AG20443 (cell line): ENCODE measurements at places on chromosomes 11 and 22.

GRCh38 chr11:29676993-29677392 is 339.8 kb downstream of the KCNA4 start:
- peak; percentile 9 for DNase-seq

DNA sequence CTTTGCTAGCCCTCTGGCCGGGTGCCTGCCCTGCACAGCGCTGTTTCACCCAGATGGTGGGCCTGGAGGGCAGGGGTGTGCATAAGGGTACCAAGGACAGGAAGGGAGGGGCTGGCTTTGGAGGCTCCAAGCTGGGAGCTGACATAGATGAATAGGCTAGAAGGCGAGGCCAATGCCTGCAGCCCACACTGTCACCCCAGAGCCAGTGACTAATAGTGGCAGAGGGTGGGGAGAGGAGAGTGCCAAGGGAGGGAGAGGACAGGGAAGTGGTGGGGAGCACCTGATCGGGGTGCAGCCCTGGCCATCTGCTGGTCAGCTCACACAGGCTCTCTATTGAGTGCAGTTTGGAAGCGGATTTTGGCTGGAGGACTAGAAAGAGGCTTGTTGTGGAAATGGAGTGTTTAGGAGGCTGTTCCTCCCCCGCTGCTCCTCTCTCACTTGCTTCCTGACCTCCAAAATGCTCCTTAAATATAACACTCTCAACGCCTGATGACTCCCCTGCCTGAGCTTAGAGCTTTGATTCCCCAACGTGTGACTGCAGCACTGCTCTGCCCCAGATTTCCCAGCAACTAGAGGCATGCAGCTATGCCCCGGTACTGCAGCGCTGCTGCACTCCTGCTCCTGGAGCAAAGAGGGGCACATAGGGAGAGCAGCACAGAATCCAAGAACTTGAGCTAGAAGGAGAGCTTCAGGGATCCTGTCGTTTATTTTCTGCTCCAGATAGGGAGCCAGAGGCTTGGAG is 89.2 kb downstream of the GRAMD1B start:
- DNase-seq: peak; percentile 55

DNA sequence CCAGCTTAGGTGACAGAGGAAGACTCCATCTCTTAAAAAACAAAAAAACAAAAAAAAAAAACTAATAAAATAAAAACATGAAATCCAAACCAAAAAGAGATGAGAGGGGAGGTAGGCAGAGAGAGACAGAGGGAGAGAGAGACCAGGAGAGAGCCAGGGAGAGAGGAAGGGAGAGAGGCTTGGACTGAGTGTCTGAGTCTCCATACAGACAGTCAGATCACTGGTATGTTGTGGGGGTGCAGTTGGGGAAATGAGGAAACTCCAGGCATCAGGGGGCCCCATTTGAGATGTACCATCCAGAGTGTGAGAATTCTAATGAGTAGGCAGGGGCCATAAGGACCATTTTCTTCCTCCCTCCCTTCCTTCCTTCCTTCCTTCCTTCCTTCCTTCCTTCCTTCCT is 53.1 kb upstream of the SEPTIN5 start:
- DNase-seq: no peak

DNA sequence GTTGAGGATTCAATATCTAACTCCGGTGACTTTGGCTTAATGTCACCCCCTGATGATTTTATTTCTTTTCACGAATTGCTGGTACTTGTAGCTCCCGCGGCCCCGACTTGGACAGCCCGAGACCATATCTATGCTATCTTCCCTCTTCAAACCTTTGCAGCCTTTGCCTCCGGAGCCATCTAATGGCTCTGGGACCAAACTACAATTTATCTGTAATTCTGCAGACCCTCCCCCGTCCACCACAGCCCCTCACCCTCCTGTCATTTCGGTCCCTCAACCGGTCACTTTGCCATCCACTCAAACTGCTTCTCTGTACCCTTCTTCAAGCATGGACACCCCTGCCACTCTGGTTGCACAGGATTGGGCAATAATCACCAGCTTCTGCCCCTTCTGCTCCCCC is 25.7 kb upstream of the ALDH3B2 start:
- DNase-seq: no peak

GRCh38 chr11:116853461-116854073 is 16.1 kb upstream of the APOA1 start:
- DNase-seq: peak; percentile 86

DNA sequence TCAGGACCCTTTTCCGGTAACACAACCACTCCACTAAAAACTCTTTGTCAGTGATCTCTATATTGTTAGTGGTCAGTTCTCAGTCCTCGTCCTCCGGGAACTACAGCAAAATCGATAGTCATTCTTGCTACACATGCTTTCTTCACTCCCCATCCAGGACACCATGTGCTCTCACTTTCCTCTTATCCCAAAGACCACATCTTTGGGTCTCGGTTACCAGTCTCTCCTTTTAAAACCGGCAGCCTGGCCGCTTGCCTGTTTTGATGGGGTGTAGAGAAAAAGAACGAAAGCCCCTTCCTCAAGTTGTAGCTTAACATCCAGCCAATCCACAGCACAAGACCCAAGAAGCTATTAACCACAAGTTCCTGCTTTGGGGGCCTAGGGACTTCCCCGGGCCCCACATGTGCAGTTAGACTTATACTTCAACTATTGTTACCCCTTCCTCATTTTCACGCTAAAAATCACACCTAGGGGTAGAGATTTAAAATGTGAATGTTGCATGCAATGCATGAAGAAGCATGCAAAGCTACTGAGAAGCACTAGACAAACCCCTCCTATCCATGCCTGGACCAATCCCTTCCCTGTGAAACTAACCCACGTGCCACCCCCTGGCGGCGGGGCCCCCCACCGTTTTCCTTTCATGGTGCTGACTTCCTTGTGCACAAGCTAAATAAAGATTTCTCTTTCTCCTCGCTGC is 1.5 kb upstream of the TOLLIP start:
- DNase-seq: no peak

GRCh38 chr22:24177045-24177444 is 4.2 kb upstream of the SUSD2 start:
- no peak for DNase-seq

DNA sequence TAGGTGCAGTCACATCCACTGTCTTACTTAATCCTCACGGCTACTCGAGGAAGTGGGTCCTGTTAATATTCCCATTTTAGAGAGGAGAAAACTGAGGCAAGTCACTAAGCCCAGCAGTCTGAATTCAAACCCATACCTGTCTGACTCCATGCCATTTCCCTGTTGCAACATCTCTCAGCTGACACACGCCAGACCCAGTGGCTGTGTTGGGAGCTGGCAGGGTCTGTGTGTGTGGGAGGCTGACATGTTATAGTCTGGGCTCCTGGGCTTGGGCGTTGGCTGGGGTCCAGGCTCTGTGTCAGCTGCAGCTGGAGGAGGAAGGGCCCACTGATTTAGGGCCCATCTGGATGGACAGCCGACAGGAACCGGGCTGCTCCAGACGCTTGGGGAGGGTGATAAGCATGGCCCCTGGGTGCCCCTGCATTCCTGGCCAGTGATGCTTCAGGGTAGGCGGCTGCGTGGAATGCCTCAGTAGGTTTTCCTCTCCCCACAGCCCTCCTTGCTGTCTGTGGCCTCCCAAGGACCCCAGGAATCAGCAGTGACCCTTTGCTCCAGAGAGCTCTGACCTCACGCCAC is 562.5 kb downstream of the MN1 start:
- DNase-seq: peak; percentile 91

GRCh38 chr11:59849129-59849528 is 3.8 kb upstream of the CBLIF start:
- DNase-seq: no peak

DNA sequence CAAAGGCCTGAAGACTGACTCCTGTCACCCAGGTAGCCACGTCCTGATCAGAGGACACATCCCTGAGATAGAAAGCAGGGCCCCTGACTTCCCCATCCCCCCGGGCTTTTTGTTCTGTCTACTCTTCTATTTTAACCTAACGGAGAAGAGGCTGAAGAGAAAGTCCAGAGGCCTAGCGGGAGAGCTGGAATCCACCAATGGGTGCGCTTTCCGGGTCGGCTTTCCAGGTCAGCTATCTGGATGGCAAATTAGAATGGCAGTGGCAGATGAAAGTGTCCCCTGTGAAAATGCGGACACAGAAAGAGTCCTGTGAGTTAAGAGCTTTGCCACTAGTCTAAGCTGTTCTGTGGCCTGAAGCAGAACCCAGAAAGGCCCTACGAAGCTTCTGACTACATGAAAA is 13.1 kb upstream of the SERPING1 start:
- DNase-seq: no peak
